CD4-positive, alpha-beta memory T cell (primary cell): ENCODE measurements at places on chromosomes 1 and 21. TPM values are rescaled to one million over a fixed set of nuclear protein-coding genes. Genes with fewer than 3 reads are reported as not detected.

DNA sequence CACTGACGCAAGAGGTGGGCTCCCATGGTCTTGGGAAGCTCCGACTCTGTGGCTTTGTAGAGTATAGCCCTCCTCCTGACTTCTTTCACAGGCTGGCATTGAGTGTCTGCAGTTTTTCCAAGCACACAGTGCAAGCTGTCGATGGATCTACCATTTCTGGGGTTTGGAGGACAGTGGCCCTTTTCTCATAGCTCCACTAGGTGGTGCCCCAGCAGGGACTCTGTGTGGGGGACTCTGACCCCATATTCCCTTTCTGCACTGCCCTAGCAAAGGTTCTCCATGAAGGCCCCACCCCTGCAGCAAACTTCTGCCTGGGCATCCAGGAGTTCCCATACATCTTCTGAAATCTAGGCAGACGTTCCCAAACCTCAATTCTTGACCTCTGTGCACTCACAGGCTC is 236.2 kb downstream of the COL11A1 start:
- no peak for DNase-seq

GRCh38 chr21:45468051-45468970 is 63.3 kb downstream of the COL18A1 start:
- no peak for DNase-seq

FCRL1 gene
- 0.23 TPM for polyA plus RNA-seq

DNA sequence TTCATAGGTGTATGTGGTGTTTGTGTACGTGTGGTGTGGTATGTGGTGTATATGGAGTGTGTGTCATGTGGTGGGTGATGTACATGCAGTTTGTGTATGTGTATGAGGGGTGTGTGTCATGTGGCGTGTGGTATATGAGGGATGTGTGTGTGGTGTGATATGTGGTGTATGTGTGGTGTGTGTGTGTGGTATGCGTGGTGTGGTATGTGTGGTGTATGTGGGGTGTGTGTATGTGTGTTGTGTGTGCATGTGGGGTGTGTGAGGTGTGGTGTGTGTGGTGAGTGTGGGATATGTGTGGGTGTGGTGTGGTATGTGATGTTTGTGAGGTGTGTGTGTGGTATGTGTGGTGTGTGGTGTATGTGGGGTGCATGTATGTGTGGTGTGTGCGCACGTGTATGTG is 272.4 kb downstream of the PCP4 start:
- no peak for DNase-seq

- DNase-seq: no peak
These were observed 24.2 kb upstream of the HSD3B1 start for GRCh38 chr1:119482517-119483425.

- DNase-seq: no peak
These were observed 73.4 kb downstream of the MACF1 start for GRCh38 chr1:39277879-39278278.

DNA sequence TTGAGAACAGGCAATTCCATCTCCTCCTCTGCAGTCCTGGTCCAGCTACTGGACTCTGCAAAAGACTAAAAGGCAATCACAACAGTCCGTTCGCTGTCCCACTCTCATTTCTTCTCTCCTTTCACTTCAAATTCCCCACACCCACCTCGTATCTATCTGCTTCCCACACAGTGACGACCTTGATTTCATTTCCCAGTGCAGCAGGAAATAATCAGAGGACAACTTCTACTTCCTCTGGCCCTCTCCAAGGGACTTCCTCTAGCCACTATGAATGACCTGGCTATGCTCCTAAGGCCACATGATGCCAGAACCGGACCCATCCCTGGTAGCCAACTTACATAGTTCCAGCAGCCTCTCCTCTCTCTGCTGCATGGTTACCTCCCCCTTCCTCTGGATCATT is 8.0 kb downstream of the NOL9 start:
- DNase-seq: no peak

RORC gene
- 14.8 TPM for polyA plus RNA-seq
